ENCODE measurements at places on chromosomes 4 and X. TPM values are rescaled to one million over a fixed set of nuclear protein-coding genes. Genes with fewer than 3 reads are reported as not detected.
A peak's percentile ranks its signal among the peaks of the same experiment; 100 is the strongest.

GRCh38 chrX:2406891-2407518 is 93.8 kb downstream of the DHRSX start:
- no peak for DNase-seq
- no peak overlapping the region for H3K27ac ChIP-seq
- H3K4me1 ChIP-seq = no peaks in the 10 kb centered on the region
- H3K4me3 ChIP-seq = no peak overlapping the region
- H3K27me3 ChIP-seq = no peaks in the 10 kb centered on the region

DNA sequence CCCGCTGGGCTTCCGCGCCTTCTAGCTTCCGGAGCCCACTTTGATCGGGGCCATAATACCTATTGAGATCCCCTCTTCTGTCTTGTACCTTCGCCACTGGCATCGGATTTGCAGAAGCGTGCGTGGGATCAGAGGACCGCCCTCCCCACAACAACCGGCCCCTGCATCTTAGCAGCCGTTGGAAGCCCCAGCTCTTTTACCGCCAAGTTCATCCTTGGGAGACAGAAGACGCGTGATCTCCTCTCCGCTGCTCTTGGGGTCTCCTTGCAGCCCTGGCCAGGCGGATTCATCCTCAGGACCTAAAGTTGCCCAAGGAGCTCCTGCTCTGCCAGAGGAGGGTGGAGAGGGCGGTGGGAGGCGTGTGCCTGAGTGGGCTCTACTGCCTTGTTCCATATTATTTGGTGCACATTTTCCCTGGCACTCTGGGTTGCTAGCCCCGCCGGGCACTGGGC is 1.6 kb downstream of the SLIT2 start:
- H3K27me3 ChIP-seq = peaks cover 63% of the 10 kb centered on the region
- no peaks in the 10 kb centered on the region for H3K36me3 ChIP-seq
- H3K27ac ChIP-seq = no peak overlapping the region
- peak; percentile 22 for DNase-seq
- peaks cover 3% of the 10 kb centered on the region for H3K4me1 ChIP-seq

DNA sequence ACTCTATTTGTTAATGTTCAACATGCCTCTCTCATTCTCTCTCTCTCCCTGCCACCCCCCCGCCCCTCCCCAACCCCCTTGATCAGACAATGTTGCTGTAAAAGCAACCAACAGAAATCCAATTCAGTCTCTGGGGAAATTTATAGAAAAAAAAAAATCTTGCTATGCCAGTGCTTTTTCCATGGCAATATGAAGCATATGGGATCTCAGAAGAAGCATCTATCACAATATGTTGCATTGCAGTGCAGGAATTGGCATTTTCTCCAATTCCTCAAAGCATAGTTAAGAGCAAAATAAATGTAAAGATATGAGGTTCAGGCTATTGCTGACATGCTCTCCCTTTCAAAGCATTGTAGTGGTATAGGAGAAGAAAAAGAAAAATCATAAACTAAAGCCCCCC is 90.9 kb upstream of the LDB2 start:
- no peak overlapping the region for H3K4me3 ChIP-seq
- DNase-seq = no peak
- peaks cover 2% of the 10 kb centered on the region for H3K27me3 ChIP-seq

GRCh38 chrX:43940816-43941474 is 32.2 kb downstream of the NDP start:
- no peaks in the 10 kb centered on the region for H3K4me1 ChIP-seq
- peaks cover 3% of the 10 kb centered on the region for H3K27me3 ChIP-seq
- H3K27ac ChIP-seq = no peak overlapping the region

- peaks cover 12% of the 10 kb centered on the region for H3K4me1 ChIP-seq
- H3K4me3 ChIP-seq = no peak overlapping the region
- H3K36me3 ChIP-seq = peaks cover 24% of the 10 kb centered on the region
- H3K27me3 ChIP-seq = no peaks in the 10 kb centered on the region
- DNase-seq = no peak
Measured at GRCh38 chr4:98508248-98508647, 150.2 kb downstream of the TSPAN5 start.

- H3K27me3 ChIP-seq = no peaks in the 10 kb centered on the region
- peak overlapping the region; percentile 42 for H3K4me3 ChIP-seq
- peaks cover 2% of the 10 kb centered on the region for H3K36me3 ChIP-seq
- peaks cover 32% of the 10 kb centered on the region for H3K4me1 ChIP-seq
- no peak overlapping the region for H3K27ac ChIP-seq
Measured at GRCh38 chrX:71098302-71098701, 2.7 kb downstream of the FOXO4 start.

The PNMA3 gene
- total RNA-seq = 6.3 TPM

GRCh38 chr4:62288808-62289541 is 1088.8 kb downstream of the ADGRL3 start:
- no peak overlapping the region for H3K4me3 ChIP-seq
- H3K4me1 ChIP-seq = no peaks in the 10 kb centered on the region

GRCh38 chrX:102627640-102628039 is 23.6 kb upstream of the GPRASP1 start:
- no peak for DNase-seq
- peaks cover 2% of the 10 kb centered on the region for H3K36me3 ChIP-seq
- H3K4me1 ChIP-seq = peaks cover 5% of the 10 kb centered on the region
- no peak overlapping the region for H3K27ac ChIP-seq

The RGN gene
- not detected for total RNA-seq

DNA sequence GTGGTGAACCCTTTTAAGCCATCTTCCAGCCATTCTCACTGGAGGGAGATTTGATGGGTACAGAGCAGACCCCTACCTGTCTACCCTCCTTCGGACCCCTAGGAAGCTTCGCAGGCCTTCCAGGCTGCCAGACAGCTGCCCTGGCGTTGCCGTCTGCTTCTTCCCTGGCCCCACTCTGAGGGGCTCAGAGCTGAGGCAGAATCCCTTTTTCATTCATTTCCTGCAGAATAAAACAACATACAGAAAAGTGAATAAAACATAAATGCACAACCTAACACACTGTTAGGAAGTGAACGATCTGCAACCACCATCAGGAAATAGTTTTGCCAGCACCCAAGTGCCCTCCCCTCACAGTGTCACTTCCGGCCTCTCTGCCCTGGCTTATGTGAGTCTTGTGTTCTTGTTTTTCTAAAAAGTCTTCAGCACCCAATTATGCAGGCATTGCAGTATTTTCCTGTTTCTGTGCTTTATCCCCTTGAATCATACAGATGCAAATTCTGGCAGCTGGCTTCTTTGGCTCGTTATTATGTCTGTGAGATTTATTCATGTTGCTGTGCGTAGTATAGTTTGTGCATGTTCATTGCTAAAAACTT is 5.6 kb upstream of the ADD1 start:
- H3K4me3 ChIP-seq = peak overlapping the region; percentile 83
- DNase-seq = peak; percentile 56
- no peaks in the 10 kb centered on the region for H3K27me3 ChIP-seq
- H3K27ac ChIP-seq = peak overlapping the region; percentile 95

DNA sequence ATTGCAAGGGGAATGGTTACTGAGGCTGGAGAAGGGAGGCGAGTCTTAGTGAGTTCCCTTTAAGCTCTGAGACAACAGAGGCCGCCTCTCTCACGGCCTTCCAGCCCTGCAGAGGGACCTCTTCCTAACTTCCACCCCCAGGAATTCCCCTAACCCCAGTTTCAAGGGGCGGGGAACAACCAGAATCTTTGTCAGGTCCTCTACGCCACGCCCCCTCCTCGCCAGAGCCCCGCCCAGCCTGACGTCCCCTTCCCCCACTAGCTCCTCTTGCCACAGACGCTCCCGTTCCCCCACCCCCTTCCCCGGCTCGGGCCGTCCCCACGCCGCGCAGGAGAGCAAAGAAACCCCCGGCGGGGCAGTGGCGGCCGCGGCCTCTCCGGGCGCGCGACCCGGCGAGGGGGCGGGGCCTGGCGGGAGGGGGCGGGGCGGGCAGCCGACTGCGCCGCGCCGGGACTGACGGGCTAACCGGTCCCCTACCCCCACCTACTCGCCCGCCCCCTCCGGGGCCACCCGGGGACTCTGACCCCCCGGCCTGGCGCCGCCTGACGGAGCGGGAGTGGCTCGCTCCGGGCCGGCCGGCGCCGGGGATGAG is 12.3 kb upstream of the TMEM156 start:
- H3K4me3 ChIP-seq = peak overlapping the region; percentile 88
- H3K27me3 ChIP-seq = no peaks in the 10 kb centered on the region
- no peaks in the 10 kb centered on the region for H3K36me3 ChIP-seq
- peaks cover 43% of the 10 kb centered on the region for H3K4me1 ChIP-seq

- H3K27ac ChIP-seq = no peak overlapping the region
- no peaks in the 10 kb centered on the region for H3K36me3 ChIP-seq
- no peaks in the 10 kb centered on the region for H3K27me3 ChIP-seq
- no peak overlapping the region for H3K4me3 ChIP-seq
- no peaks in the 10 kb centered on the region for H3K4me1 ChIP-seq
Measured at GRCh38 chr4:166585491-166585890, 648.8 kb downstream of the SPOCK3 start.

The MND1 gene
- 31.8 TPM for total RNA-seq

DNA sequence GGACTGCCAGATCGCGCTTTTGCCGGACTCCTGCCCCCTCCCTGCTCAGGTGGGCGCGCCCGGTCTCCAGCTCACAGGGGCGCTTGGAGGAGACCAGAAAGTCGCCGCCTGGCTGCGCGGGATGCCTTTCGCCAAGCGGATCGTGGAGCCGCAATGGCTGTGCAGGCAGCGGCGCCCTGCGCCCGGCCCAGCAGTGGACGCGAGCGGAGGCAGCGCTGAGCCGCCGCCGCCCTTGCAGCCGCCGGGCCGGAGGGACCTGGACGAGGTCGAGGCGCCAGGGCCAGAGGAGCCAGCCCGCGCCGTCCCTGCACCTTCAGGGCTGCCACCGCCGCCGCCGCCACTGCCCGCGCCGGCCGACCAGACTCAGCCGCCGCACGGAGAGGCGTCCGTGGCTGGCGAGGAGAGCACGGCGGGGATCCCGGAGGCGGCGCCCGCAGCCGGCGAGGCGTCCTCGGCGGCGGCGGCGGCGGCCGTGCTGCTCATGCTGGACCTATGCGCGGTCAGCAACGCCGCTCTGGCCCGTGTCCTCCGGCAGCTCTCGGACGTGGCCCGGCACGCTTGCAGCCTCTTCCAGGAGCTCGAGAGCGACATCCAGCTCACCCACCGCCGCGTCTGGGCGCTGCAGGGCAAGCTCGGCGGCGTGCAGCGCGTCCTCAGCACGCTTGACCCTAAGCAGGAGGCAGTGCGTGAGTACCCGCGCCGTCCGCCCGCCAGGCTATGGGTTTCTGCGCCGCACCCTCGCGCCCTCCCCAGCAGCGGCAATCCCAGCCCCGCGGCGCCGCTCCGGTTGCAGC is 834 bp downstream of the NHS start:
- H3K36me3 ChIP-seq = no peaks in the 10 kb centered on the region
- H3K4me1 ChIP-seq = peaks cover 2% of the 10 kb centered on the region
- H3K4me3 ChIP-seq = no peak overlapping the region
- peak; percentile 27 for DNase-seq
- H3K27ac ChIP-seq = no peak overlapping the region

The EREG gene
- not detected for total RNA-seq

The PLP1 gene
- not detected for total RNA-seq

- no peaks in the 10 kb centered on the region for H3K27me3 ChIP-seq
- peaks cover 28% of the 10 kb centered on the region for H3K4me1 ChIP-seq
- no peak overlapping the region for H3K4me3 ChIP-seq
- DNase-seq = no peak
Measured at GRCh38 chr4:140057701-140058100, 96.3 kb downstream of the MAML3 start.

DNA sequence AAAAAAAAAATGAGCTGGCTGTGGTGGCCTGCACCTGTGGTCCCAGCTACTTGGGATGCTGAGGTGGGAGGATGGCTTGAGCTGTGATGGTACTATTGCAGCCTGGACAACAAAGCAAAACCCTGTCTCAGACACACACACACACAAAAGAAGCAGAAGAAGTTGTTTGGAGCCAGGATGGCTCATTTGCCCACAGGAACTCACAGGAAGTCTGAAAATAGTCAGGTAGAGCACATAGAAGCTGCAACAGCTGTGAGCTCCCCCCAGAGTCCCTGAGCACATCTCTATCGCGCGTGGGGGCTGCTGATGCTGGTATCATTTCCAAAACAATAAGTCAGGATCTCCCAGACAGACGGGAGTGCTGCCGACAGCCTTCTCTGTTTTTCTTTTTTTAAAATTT is 13.4 kb upstream of the DHRSX start:
- H3K27ac ChIP-seq = no peak overlapping the region
- H3K27me3 ChIP-seq = no peaks in the 10 kb centered on the region
- no peaks in the 10 kb centered on the region for H3K36me3 ChIP-seq
- H3K4me3 ChIP-seq = no peak overlapping the region
- H3K4me1 ChIP-seq = no peaks in the 10 kb centered on the region

The SRPK3 gene
- total RNA-seq = not detected

The GC gene
- total RNA-seq = not detected

DNA sequence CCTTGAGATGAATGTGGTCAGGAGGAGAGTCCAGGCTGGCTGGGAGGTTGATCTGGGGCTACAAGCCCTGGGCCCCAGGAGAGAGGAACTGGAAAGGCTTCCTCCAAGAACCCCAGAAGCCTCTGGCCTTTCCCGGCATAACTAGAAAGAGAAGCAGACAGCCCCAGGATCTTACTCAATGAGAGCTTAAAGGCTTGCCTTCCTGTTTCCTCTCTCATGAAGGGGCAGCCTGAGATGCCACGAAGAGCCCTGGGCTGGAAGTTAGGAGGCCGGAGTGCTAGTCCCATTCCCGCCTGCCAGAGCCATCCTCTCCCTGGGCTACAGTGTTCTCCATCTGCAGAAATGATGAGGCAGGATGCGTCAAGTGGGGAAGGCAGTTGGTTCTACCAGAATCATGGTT is 20.1 kb upstream of the XPNPEP2 start:
- no peaks in the 10 kb centered on the region for H3K36me3 ChIP-seq
- H3K27ac ChIP-seq = no peak overlapping the region
- H3K27me3 ChIP-seq = no peaks in the 10 kb centered on the region
- DNase-seq = no peak
- no peak overlapping the region for H3K4me3 ChIP-seq

GRCh38 chr4:76386566-76387305 is 34.2 kb downstream of the CCDC158 start:
- H3K4me1 ChIP-seq = peaks cover 4% of the 10 kb centered on the region
- H3K4me3 ChIP-seq = no peak overlapping the region
- H3K27ac ChIP-seq = no peak overlapping the region

The BST1 gene
- total RNA-seq = 0.78 TPM

DNA sequence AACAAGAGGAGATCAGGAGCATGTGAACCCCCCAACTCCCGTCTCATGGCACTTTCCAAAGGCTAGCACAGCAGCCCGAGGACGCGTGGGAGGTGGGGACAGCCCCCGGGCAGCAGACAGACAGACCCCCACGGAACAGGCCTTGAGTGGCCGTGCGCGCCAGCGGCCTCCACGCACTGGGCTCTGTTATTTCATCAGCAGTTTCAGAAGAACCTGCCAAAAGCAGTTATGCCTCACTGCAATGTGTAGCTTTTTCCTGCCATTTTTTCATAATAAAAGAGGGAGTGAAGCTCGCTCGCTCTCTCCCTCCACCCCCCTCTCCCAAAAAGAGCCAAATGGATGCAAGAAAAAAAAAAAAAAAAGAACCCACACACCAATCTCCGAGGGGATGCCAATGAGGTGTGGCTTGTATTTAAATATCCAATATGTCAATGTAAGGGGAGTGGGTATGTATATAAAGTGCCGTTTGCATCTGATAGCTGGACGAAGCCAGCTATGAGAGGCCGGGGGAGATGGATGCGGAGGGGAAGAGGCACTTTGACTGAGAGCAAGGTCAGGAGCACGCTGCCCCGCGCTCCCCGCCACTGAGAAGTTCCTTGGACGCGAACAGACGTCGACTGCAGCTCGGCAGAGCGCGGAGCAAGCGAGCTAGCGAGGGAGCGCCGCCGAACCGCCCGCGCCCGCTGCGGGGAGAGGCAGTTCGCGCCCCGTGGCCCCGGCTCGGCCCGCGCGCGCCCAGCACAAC is at the start of gene FGF16:
Gene FGF16 (plus strand): TSS at position 482 of the 745 bp plus-strand sequence. CDS start 286 bp downstream, outside the sequence.
- peak; percentile 22 for DNase-seq
- peak within 1 kb of the TSS; percentile 82 for H3K4me3 ChIP-seq
- peaks cover 5% of the 10 kb centered on the region for H3K4me1 ChIP-seq
- H3K27me3 ChIP-seq = peaks cover 25% of the 10 kb centered on the region
- no peaks in the 10 kb centered on the region for H3K36me3 ChIP-seq

Data from activated naive CD8-positive, alpha-beta T cell treated with anti-CD3 and anti-CD28 coated beads, Interleukin-2, amount 10 ng/mL, durations not matched to agents 7 days and 5 days (primary cell).